Fibroblast of lung (primary cell): ENCODE measurements at places on chromosomes 7 and 10. TPM values are rescaled to one million over a fixed set of nuclear protein-coding genes. Genes with fewer than 3 reads are reported as not detected.

The TRIM4 gene
- 19.6 and 23.1 TPM in 2 replicates for polyA plus RNA-seq

The SPDYE9 gene
- not detected in 2 replicates for polyA plus RNA-seq

The CCDC172 gene
- polyA plus RNA-seq, result not detected in 2 replicates

The DRGX gene
- polyA plus RNA-seq, result 0.11 TPM in 1 of 2 replicates, not detected in the other

The GRB10 gene
- polyA plus RNA-seq, result 10.7 and 11.1 TPM in 2 replicates

The MOGAT3 gene
- polyA plus RNA-seq, result not detected in 2 replicates

The SFTPD gene
- not detected in 2 replicates for polyA plus RNA-seq

The ZNF853 gene
- 0.05 and 0.43 TPM in 2 replicates for polyA plus RNA-seq

The HPSE2 gene
- 0.02 and 0.51 TPM in 2 replicates for polyA plus RNA-seq

The GATA3 gene
- polyA plus RNA-seq, result 0.02 TPM in 1 of 2 replicates, not detected in the other

The HOXA7 gene
- polyA plus RNA-seq, result 5.3 and 5.9 TPM in 2 replicates

The ZNHIT1 gene
- 33.9 and 36.6 TPM in 2 replicates for polyA plus RNA-seq

The SNX10 gene
- 0.06 and 0.41 TPM in 2 replicates for polyA plus RNA-seq

The NRAP gene
- not detected in 2 replicates for polyA plus RNA-seq

The FANK1 gene
- polyA plus RNA-seq, result 1.6 and 4.4 TPM in 2 replicates

The HIF1AN gene
- 16.6 and 26.6 TPM in 2 replicates for polyA plus RNA-seq

The TAC1 gene
- not detected in 2 replicates for polyA plus RNA-seq

The FBXW4 gene
- polyA plus RNA-seq, result 32.7 and 37.1 TPM in 2 replicates

The PIP gene
- polyA plus RNA-seq, result not detected in 2 replicates

The PRDX3 gene
- polyA plus RNA-seq, result 303 and 333 TPM in 2 replicates

The TYW1B gene
- polyA plus RNA-seq, result 0.97 and 4.7 TPM in 2 replicates

The GFRA1 gene
- 6.1 and 29.6 TPM in 2 replicates for polyA plus RNA-seq

The PRTFDC1 gene
- 32.7 and 47.0 TPM in 2 replicates for polyA plus RNA-seq

The EBLN1 gene
- not detected in 2 replicates for polyA plus RNA-seq

The OR2A2 gene
- polyA plus RNA-seq, result not detected in 2 replicates

The SPDYE6 gene
- polyA plus RNA-seq, result not detected in 2 replicates

The ZMYND11 gene
- polyA plus RNA-seq, result 60.6 and 68.4 TPM in 2 replicates

The NPFFR1 gene
- not detected in 2 replicates for polyA plus RNA-seq

The POR gene
- 34.9 and 36.2 TPM in 2 replicates for polyA plus RNA-seq

The STAMBPL1 gene
- polyA plus RNA-seq, result 37.1 and 72.5 TPM in 2 replicates

The SEMA3E gene
- 1.1 and 1.2 TPM in 2 replicates for polyA plus RNA-seq

The LIPF gene
- polyA plus RNA-seq, result 0.05 TPM in 1 of 2 replicates, not detected in the other
